ENCODE measurements at places on chromosomes 5 and 9.

DNA sequence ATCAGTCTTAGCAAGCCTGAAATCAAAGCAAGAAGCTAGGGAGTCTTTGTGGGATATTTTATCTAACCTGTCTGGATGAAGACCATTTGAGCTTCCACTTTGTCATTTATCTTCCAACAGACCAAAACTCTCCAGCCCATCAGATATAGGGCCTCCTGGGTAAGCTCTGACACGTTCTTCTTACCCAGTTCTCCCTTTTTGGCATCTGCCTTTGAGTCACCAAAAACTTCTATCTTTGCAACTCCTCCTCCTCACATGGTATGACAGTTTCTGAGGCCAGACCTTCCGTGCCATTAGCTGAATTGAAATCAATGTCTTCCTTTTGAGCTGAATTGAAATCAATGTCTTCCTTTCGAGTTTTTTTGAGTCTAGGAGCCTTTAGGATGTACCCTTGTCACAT lies 156.6 kb upstream of the SPRY4 start:
- DNase-seq: no peak

DNA sequence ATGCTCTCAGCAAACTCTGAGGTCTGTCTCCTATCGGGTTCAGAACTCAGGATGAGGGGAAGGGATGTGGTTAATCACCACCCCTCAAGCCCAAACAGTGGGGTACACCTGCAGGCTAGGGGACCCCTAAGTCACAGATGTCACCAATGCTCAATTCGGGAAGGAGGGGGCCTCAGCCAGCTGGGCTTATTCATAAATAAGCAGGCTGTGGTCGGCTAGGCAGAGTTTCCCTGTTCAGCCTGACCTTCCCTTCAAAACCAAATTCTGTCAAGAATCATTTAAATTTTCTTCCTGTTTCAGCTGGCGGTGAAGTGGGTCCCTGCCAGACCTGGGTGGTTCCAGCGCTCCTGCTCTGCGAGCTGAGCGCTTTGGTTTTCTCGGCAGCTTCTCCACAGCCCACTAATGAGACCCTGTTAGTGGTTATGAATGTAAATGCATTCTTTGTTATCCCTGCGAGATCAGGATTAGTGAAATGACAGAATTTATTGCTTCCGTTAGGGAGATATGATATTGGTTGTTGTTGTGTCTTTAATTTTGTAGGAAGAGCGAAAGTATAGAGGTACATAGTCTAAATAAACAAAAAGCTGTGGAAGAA lies 68.3 kb downstream of the AK8 start:
- DNase-seq: no peak

- no peak for DNase-seq
Measured at GRCh38 chr5:77850536-77851175, 74.5 kb upstream of the TBCA start.

DNA sequence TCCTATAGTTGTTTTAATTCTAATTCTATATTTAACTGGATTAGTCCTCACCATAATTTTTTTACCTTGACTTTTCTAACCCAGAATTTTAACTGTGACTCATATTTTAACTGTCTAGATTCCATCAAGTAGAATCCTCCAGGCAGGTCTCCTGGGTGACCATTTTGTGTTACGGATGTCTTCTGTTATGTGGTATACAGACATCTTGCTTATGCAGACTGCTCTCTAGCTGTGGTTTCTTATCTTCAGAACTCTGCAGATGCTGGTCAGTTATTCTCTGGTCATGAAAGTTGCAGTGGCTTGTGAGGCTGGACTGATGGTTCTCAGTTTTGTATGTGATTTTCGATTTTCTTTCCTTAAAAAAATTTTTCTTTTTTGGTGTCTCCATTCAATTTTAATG lies 139.4 kb downstream of the ATG10 start:
- no peak for DNase-seq
